ENCODE measurements at places on chromosomes 7 and 10. TPM values are rescaled to one million over a fixed set of nuclear protein-coding genes. Genes with fewer than 3 reads are reported as not detected.

OPALIN gene
- polyA plus RNA-seq = not detected

C7orf57 gene
- not detected for polyA plus RNA-seq

H2BK1 gene
- not detected for polyA plus RNA-seq

PLCE1 gene
- polyA plus RNA-seq = 0.01 TPM

BLVRA gene
- 24.0 TPM for polyA plus RNA-seq
